ENCODE measurements at places on chromosomes 3 and 15.
A peak's percentile ranks its signal among the peaks of the same experiment; 100 is the strongest.

DNA sequence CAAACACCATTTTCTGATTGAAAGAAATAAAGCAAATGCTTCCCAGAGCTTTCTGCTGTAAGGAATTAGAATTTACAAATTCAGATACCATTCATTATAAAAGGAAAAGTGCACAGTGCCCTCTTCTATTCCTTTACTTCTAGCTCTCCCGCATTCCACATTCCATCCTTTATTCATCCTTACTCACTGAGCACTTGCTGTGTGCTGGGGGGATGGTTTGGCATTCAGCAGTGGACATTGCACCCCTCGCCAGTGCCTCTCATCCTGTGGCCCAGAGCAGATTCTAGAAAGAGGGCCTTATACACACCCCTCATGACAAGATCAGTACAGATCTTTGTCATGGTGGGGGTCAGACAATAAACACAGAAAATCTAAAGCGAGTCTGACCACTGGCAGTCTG lies 73.0 kb downstream of the MGLL start:
- no peak for DNase-seq

- DNase-seq = no peak
These were observed 14.5 kb upstream of the CFAP100 start for GRCh38 chr3:126380011-126380768.

DNA sequence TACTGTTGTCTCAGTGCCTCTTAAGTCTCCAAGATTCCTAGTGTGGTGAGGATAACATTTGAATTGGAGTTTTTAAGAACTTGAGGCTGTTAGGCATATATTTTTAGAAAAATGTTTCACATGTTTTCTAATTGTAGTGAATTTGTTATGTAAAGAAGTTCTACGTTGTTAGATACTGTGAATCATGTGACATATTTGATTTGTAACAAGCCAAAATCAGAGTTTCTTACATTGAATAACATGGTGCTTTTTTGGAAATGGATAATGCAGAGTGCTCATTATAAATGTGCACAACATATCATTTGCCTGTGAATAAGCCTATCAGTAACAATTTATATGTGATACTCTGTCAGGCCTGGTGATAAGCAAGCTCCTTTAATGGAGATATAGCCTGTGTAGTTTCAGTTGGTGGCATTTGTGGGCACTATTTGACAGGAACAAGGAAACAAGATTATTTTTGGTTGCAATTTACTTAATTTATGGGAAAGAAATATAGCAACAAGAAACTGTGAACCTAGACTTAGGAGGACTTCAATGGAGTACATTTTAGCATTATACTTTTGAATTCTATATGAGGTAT lies 328.8 kb downstream of the ARPP21 start:
- no peak for DNase-seq

- DNase-seq = no peak
These were observed 76.6 kb downstream of the LRRFIP2 start for GRCh38 chr3:37097776-37098175.

- no peak for DNase-seq
These were observed 516.7 kb upstream of the CFAP20DC start for GRCh38 chr3:59566481-59566975.

GRCh38 chr3:173398111-173398479 lies 551 bp downstream of the NLGN1 start:
- DNase-seq = no peak

DNA sequence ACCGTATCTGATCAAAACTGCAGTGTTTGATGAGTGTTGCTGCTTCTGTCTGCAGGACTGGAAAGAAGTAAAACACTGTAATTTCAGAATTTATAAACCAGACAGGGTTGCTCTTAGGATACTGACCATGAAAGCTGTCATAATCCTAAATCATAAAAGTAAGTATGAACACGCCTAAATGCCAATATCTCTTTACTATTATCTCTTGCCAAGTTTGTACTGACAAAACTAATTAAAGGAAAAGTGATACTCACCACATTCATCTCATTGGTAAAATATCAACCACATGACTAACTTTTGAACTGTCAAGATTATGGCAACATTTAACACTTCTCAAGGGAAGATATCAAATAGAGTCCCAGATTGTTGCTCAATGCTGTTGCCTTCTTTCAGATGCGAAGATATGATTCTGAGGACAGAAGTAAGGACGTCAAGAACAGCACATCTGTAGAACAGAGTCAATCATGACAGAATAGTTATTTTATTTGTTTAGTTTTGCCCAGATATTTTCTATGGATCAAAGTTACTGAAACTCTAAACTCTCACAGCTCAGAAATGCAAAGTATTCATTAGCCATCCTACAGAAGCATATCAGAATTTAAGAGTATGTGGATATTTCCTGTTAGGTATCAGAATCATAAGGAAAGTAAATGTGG lies 61.4 kb upstream of the COL8A1 start:
- no peak for DNase-seq

DNA sequence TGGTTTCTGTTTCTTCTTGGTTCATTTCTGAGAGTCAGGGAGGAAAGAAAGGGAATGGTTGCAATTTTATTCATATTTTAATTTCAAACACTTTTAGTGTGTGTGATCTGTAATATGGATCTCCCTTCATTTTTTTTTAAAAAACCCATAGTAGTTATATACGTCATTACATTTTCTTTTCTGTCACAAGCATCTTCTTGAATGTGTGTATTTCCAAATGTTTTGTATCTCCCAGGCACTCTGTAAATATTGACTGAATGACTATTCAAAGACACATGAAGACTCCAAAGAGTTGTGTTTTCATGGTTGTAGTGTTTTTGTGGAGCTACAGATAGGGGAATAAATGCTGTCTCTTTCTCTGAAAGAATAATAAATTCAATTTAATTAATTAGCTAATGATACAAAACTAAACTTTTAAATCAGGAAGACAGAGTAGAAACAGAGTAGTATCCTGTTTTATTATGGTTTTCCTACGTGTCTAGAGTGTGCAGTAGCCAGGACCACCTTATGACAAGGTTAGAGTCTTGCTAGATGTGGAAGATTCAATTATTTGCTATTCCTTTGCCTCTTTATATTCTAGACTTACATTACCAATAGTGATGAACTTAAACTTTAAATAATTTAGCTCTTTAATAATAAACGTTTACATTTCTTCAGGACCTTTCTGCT lies 35.5 kb downstream of the NECTIN3 start:
- DNase-seq = no peak

DNA sequence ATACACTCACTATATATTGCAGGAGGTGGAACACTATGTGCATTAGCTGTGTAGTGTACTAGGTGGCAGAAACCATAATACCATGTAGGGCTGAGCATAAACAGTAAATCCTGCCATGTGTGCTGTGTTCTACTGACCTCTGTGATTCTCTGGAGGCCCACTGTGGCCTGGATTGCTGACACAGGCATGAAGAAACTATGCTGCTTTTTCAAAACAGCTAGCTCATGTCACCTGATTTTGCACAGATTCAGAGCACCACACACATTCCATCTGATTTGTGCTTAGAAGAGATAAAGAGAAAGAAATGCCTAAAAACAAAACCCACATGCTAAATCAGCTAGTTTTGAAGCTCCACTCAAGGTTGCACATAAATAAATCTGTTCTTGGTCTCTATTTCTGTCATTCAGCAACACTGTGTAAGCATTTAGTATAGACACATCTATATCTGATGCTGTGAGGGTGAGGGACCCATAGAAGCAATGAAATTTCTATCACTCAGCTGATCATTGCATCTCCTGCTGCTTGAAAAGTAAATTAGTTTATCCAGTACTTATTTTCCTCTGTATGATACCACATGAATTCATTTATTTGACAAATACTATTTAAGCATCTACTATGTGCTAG lies 1007.7 kb upstream of the SEMA6D start:
- no peak for DNase-seq

DNA sequence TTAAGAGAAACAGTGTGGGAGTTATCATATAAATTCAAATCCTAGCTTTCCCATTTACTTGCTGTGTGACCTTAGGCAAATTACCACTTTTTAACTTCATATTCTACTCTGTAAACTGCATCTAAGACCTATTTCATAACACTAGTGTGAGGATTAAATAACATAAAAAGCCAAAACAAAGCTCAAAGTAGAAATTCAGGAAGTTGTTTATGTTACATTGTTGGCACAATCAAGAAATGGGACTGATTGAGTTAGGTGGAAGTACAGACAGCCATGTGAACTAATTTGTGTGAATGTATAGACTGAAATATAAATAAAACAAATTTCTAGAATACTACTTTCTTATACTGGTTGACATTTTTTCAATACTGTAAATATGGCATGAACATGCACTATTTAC lies 131.7 kb downstream of the STAG1 start:
- DNase-seq = no peak

GRCh38 chr15:58457466-58457965 lies 25.7 kb downstream of the LIPC start:
- DNase-seq = peak; percentile 68

DNA sequence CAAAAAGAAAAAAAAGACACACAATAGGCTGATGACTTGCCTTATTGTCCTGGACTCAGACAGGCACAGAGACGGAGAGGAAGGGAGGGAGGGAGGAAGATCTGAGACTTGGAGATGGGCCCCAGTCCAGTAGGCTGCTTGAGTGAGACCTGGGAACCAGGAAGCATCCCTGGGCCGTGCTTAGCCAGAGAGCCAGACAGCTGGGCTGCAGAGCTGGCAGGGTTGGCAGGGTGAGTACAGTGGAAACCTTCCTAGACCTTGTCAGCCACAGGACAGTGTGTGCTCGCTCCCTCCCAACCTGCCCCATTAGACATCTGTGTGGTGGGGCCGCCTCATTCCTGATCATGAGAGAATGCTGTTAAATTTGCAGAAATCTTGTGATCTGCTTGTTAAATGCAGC lies 107.9 kb upstream of the ALDH1A3 start:
- DNase-seq = no peak

GRCh38 chr3:151307131-151307530 lies 9.5 kb downstream of the GPR87 start:
- DNase-seq = no peak

- no peak for DNase-seq
These were observed 70.8 kb downstream of the RAB11A start for GRCh38 chr15:65939901-65940617.

GRCh38 chr15:64398575-64398974 lies 10.9 kb downstream of the TRIP4 start:
- no peak for DNase-seq

GRCh38 chr3:107627962-107628542 lies 105.3 kb downstream of the BBX start:
- no peak for DNase-seq

DNA sequence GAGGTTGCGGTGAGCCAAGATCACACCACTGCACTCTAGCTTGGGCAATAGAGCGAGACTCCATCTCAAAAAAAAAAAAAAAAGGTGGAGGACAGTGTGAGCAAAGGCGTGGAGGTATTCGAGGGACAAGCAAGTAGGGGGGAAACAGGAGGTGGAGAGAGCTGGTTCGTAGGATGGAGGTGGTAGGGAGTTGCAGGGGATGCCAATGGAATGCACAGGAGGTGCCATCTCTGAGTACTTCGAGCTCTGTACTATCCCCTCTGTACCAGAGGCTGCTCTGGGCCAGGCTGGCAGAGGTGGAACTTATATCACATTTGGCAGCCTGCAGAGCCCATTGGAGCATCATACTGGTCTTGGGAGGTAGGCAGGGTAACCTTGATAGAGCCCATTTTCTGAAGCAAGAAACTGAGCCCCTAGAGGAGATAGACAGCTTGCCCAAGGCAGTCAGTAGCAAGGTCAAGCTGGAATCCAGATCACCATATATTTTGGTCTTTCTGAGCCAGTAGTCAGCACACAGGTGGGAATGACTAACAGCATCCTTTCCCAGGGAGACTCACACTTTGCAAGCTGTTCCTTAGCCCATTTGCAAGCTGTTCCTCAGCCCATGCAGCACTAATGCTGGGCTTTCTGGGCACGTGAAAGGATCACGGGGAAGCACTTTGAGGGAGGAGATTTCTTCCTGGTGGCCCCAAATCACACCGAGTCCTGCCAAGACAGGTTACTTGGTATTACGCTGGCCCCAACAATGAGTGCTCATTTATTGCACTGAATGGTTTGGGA lies 9.2 kb upstream of the CCDC33 start:
- DNase-seq = no peak

DNA sequence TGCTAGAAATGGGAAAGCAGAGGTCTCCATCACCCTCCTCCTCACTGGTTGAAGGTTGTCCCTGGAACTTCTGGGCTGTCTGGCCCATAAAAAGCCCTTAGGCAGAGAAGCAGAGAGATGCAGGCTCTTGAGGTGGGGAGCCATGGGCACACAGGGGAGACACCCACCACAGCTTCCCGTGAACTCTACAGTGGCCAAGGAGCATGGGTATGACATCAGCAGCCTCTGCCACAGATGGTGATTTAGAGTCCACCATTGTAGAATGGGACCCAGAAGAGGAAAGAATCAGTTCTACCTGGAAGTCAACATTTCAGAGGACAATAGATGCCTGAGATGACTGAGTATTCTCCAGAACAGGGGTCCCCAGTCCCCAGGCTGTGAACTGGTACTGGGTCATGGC lies 105.6 kb upstream of the LRRN1 start:
- no peak for DNase-seq

DNA sequence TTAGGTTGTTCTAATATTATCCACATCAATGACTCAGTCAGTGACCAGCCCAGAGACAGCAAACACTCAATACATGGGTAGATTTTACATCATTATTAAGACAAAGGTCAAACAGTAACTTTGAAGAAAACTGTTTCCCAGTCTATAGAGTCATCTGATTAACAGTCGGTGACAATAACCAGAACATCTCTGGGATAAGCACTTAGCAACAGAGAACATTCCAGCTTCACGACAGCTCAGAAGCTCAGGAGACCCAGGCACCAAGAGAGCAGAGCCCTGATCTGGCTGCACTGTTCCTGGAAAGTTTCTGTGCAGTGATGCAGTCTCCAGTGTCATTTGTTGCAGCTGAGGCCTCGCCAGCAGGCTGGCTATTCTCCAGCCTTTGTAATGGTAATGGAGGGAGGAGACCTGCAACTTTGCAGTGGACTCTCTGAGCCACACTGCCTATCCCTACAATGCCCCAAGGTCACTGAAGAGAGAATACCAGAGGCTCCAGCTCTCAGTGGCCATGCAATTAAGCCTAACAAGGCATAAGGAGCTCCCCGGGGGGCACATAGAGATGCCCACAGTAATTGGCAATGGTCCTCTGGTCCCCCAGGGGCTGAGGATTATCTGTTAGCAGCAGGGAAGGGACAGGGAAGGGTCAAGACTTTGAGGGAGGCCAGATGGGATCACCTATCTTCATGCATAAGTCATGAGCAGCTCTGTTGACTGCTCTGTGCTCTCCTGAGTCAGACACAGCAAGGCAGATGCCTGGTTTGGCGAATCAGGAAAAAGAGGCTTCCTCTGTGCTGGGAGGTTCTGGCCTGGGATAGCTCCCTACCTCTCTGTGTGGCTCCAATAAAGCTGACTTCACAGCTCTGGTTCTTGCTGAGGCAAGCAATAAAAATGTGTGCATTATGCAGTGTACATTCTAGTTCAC lies 163.6 kb downstream of the CTNNB1 start:
- DNase-seq = no peak

GRCh38 chr3:3586843-3587646 lies 212.2 kb upstream of the LRRN1 start:
- no peak for DNase-seq

- DNase-seq = no peak
These were observed 95.7 kb downstream of the KCNMB2 start for GRCh38 chr3:178631950-178632349.

GRCh38 chr15:64134345-64134829 lies 17.1 kb upstream of the SNX22 start:
- no peak for DNase-seq
